Posterior vena cava (tissue), 2 donors: ENCODE measurements at places on chromosomes 13 and 19. TPM values are rescaled to one million over a fixed set of nuclear protein-coding genes. Genes with fewer than 3 reads are reported as not detected.

GRCh38 chr13:88979465-88980175, 1308.4 kb downstream of the SLITRK5 start:
- DNase-seq = no peak

GRCh38 chr13:110511509-110512181, 49.9 kb downstream of the RAB20 start:
- no peak for DNase-seq

GRCh38 chr13:97780486-97780885, 173.0 kb upstream of the IPO5 start:
- no peak for DNase-seq

GRCh38 chr13:65555962-65556361, 1674.2 kb downstream of the PCDH9 start:
- DNase-seq = no peak

DNA sequence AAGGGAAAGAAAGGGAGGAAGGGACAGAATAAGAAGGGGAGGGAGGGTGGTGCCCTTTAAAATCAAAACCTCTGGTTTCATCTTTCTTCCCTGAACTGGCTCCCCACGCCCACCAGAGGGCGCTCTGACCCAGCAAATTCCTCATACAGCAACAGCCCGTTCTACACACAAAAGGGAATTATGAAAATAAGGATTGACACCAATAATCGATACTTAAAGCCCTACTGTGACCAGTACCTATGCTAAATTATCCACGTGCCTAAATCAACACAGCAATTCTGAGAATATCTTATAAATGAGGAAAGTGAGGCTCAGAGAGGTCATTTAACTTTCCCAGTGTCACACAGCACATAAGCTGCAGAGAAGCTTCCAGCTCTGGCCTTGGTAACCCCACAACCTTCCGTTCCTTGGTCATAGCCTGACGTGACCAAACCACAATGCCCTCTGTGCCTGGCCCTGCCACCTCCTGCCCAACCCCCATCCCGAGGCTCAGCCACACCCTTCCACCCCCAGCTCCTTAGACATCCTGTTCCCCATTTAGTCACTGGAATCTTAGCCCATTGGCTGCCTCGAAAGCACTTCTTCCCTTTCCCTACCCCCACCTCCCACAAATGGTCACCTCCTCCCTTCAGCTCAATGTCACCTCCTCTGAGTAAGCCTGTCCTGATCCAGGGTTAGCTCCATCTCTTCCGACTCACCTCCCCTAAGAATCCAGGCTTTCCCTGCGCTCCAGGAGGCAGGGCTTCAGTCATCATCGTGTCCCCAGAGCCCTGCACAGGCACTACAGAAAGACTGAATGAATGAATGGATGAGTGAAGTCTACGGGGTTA, 34.2 kb upstream of the PNMA8B start:
- DNase-seq = peak; percentile 93

DNA sequence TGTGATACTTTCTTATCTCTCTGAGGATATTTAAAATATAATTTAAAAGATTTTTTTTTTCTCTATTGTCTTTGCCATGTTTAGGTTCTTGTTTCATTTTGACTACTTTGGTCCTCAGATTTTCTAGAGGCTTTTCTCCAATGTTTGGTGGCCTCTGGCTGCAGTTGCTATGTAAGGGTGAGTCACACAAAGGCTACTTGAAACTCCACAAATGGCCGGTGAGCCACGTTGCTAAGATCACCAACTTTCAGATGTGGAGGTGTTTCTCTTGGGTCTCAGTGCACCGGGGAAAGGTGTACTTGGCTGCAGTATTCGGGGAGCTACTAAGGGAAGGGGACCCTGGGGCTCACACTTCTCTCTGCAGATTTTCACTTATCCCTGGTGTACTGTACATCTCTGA, 248.1 kb downstream of the HS6ST3 start:
- DNase-seq = no peak

DNA sequence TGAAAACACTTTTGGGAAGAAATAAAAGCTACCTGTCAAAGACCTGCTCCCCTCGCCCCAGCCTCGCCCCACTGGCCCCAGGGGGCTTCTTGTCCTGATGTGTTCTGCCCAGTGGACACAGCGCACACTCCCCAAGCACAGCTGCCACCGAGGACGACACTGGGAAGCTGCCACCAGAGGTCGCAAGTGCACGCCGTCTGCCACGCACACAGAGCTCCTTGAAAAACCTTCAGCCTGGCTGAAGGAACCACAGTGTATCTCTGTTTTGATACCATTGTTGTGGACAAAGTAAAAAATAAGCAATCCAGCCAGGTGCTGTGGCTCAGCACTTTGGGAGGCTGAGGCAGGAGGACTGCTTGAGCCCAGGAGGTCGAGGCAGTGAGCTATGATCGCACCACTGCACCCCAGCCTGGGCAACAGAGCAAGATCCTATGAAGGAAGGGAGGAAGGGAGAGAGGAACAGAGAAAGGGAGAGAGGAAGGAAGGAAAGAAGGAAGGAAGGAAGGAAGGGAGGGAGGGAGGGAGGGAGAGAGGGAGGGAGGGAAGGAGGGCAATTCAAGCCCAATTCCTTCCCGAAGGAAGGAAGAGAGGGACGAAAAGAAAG, 57.3 kb downstream of the CEBPG start:
- DNase-seq = peak; percentile 91

DNA sequence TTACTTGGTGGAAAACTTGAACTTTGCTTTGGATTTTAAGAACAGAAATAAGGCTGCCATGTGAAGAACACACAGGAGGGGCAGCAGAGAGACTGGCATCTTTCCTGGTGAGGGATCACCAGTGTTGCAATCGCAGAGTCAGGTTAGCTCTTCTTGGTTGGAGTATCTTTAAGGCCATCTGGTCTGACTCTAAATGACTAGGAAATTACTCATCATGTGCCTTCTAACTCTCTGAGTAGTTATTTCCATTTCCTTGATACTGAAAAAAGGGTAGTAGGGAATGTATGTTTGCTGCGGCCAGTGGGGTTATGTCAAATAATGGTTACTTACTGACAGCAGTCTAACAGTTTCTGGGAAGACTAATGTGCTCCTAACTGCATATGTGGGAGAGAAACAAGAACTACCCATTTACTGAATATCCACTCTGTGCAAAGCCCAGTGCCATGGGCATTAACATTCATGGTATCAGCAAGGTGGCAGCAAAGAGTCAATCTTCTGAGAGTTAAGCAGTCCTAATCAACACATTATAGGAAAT, 122.1 kb downstream of the COG6 start:
- DNase-seq = no peak

- peak; percentile 90 for DNase-seq
Measured at GRCh38 chr13:27379694-27380641, 44.5 kb upstream of the GTF3A start.

GRCh38 chr13:39417643-39418042, 185.3 kb downstream of the LHFPL6 start:
- no peak for DNase-seq

DNA sequence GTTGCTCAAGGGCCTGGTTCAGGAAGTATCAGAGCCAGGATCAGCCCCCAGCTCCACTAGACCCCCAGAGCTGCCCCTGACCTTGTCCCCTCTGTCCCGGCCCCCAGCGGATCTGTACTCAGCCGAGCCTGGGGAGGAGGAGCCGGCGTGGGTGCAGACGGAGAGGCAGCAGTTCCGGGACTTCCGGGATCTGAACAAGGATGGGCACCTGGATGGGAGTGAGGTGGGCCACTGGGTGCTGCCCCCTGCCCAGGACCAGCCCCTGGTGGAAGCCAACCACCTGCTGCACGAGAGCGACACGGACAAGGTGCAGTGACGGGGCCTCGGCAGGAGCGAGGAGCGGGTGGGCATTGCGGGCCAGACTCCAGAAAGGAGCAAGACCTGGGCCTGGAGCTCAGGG, 14.6 kb downstream of the RCN3 start:
- DNase-seq = no peak

DNA sequence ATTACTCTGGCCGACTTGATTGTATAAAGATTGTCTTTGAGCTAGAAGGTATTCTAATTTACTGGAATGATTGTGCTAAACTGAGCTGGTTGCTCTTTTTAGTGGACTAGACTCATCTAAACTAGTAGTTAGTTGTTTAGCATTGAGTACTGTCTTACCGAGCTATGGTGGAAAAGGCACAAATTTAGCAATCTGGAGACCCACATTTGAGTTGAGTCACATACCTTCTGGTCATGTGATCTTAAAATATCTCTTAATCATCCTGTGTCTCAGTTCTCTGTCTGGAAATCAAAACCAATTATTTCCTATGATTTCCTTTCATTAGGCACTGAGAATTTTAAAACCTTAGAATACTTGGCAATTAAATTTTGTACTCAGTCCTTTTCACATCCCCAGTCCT, 349.5 kb downstream of the IRS2 start:
- no peak for DNase-seq

GRCh38 chr13:87954091-87954490, 282.9 kb downstream of the SLITRK5 start:
- no peak for DNase-seq

GRCh38 chr13:40120781-40121180, 465.3 kb downstream of the COG6 start:
- no peak for DNase-seq

GRCh38 chr19:31214086-31214485, 135.2 kb downstream of the TSHZ3 start:
- peak; percentile 86 for DNase-seq

DNA sequence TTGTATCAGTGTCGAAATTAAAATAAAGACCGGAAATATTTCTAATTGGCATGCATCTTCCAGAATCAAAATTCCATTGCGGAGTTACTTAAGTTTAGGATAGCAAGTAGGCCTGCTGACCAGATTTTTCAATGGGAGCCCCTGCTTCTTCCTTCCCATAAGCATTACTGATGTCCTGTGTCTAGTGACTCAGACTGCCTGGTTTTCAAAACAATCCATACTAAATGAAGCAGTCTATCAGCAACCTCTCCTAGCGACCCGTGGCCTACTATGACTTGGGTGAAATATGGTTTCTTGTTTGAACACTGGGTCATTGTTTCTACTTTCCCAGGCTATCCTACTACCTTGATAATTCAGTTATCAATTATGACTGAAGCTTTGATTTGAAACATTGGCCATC, 571.6 kb downstream of the TBC1D4 start:
- no peak for DNase-seq

The MCF2L gene
- total RNA-seq = 28.6 TPM

The FFAR3 gene
- 0.14 TPM for total RNA-seq

The CYP4F2 gene
- total RNA-seq = not detected

The TYROBP gene
- total RNA-seq = 58.8 TPM
